ENCODE measurements at places on chromosomes 7 and 10.

DNA sequence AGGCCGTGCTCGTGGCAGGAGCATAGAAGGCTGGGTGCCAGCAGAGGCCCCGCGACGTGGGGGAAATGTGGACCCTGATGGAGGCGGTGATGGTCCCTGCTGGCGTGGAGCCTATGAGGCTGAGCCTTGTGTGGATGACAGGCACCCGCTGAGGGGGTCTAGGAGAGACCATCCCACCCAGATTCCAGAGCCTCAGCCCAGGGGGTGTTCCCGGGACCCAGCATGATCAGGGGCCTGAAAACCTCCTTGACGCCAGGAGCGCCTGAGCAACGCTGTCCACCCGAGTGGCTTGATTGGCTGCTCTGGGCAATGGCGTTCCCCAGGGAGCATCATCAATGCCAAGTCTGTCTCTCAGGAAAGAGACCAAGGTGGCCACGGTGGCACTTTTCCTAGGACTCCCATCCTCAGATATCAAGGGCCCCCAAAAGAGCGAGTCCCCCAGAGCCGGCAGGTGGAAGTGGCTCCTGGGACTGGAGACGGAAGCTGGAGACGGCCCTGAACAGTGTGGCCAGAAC is 61.1 kb downstream of the PWWP2B start:
- no peak for DNase-seq

DNA sequence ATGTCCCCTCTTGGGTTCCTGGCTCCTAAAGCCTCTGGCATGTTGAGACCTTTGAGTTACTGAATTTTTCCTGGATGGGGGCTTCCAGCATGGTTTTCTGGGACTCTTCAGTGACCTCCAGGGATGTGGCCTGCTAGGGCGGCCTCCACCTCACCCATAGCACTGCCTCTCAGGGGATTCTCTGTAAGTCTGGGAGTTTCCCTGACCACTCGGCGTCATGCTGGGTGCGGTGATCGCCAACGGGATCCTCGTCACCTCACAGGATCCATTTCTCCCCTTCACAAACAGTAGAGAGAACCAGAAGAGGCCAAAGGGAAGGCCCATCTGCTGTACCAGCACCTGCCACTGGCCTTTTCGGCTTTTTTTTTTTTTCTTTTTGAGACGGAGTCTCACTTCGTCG is 84.3 kb downstream of the NPTX2 start:
- DNase-seq: no peak

DNA sequence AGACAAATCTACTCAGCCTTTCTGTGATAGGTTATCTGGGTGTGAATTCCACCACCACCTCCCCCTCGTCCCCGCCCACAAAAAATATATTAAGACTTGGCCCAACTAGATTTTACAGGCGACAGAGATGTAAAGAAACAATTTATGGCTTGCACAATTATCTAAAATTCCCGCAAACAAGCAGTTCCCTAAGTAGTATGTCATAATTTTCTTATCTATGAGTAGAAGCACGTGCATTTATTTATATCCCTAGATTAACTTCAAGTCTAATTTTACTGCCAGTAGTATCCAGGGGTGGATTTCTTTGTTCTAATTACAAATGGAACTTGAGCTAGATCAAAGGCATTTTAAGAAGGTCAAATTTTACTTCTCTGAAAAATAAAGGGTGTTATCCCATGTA is 1.7 kb downstream of the TSPAN12 start:
- no peak for DNase-seq

GRCh38 chr7:27073076-27073475 is 22.7 kb downstream of the HOXA1 start:
- DNase-seq: no peak
